NCI-H774 (cell line): ENCODE measurements at places on chromosomes 6 and 20.

- no peak for DNase-seq
Observed at GRCh38 chr6:125050663-125051318, 88.6 kb downstream of the RNF217 start.

GRCh38 chr20:47558295-47559066 lies 56.8 kb downstream of the NCOA3 start:
- DNase-seq: no peak

GRCh38 chr6:109821428-109821827 lies 130.3 kb downstream of the FIG4 start:
- DNase-seq: no peak

DNA sequence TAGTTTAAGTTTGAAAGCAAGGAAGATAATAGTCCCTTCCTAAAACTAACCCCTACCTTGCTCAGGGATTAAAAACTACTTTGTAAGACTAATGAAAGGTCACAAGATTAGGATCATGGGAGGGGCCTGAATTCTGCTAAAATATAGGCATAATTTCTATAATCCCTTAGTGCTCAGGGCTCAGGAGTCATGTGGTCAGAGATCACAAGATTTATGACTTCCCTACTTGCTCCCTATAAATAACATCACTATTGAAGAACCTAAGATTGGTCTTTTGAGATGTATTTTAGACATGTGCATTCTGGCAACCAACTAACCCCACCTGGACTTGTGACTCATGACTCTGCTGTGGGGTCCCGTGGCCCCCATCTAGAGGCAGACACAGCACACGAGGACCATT lies 81.1 kb downstream of the STMND1 start:
- DNase-seq: no peak
